Choroid plexus epithelial cell (primary cell): ENCODE measurements at places on chromosomes 16 and 17.

GRCh38 chr16:68367030-68367429 lies 56.2 kb downstream of the PRMT7 start:
- peak; percentile 64 for DNase-seq

GRCh38 chr17:56629531-56630075 lies 36.1 kb downstream of the NOG start:
- peak; percentile 44 for DNase-seq

GRCh38 chr17:81151278-81151677 lies 14.0 kb upstream of the PVALEF start:
- no peak for DNase-seq

DNA sequence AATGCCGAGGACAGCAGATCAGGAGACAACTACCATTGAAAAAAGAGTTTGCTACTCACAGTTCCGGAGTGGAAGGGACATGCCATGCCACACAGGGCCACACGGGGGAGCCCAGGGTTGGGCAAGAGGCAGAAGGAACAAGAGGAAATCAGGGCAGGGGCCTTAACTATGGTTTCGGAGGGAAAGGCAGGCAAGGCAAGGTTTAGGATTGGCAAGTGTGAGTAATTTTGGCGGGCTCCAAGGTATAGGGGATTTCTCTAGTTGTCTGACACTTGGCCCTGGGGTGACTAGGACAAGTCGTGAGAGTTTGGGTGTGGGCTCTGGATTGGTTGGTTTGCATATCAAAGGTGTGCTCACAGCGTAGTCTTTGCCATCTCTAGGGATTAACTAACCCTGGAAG lies 27.0 kb upstream of the NTN1 start:
- peak; percentile 51 for DNase-seq

DNA sequence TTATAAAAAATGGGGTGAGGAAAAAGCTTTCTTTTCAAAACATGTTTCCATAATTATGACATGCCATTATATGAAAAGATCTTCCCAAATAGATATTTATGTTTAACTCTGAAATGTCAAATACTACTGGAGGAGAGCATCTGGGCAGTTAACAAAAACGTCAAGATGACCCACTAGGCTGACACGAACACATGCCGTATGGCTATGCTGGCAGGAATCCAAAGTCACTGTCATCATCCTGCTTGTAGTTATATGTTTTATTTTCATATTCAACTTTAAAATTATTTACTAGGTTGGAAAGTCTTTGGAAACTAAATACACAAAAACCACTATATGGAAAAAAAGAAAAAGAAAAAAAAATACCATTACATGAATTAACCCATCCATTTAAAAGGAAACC lies 27.3 kb downstream of the ANKFY1 start:
- peak; percentile 34 for DNase-seq

DNA sequence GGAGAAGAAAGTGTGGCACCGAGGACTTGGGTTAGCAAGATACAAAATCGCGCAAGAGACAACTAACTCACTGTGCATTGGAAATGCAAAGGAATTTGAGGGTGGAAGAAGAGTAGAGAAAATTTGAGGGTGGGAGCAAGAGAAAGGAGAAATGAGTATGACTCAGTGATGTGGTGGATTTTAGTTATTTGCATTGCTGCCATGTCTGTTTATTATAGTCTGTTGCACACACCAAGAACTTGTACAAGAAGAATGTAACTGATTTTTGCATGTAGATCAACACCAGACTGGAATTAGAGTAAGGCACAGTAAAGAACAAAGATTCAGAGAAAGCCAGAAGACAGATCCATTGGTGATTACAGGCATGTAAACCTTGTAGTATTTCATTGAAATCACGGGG lies 71.6 kb upstream of the SMIM36 start:
- DNase-seq: no peak

DNA sequence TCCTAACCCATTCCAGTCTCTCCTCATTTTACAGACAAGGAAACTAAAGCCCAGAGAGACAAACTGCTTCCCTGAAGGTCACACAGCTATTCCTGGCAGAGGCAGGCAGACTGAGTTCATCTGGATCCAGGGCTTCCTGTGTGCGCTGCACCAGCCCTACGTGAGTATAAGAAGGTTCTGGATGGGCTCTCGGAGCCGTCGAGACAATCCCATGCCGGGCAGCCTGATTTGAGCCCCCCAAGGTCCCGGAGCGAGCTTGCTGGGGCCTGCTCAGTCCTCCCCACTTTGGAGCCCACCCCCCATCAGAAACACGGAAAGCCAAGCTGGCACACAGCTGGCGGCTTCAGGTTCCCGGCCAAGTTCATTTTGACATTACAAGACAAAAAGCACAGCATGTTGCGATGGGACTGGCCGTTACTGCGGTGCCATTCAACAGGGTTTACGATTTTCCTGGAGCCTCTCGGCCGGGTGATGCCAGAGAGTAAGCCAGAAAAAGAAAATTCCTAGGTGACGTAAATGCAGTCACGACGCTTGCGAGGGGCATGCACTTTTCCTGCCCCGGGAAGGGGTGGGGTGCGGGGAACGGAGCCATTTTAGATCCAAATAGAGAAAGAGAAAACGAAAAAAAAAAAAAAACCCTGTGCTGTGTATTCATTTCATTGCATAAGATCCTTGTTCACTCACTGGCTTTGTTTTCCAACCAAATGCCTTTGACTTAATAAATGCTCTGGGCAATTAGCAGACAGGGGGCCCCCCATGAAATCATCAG lies 167.1 kb upstream of the FOXF1 start:
- peak; percentile 63 for DNase-seq

- DNase-seq: peak; percentile 34
Observed at GRCh38 chr17:80260791-80261158, at the start of gene RNF213. Gene RNF213 (plus strand): TSS chr17:80260852. CDS start chr17:80263682, 2,830 bp downstream.

DNA sequence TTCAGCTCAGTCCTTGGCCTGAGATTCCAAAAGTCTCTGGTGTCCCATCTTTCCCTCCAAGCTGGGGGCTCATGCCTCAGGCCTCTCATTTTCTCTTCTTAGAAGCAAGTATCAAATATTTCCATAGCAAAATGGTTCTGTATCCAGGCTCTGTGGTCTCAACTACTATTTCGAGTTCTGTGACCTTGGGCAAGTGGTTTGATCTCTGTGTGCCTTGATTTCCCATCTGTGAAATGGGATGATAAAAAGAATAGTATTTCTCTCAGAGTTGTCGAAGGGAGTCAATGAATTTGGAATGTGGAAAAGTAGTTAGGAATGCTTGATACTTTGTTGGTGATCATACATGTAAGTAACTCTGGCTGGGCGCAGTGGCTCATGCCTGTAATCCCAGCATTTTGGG lies 6.4 kb downstream of the SYT17 start:
- no peak for DNase-seq

DNA sequence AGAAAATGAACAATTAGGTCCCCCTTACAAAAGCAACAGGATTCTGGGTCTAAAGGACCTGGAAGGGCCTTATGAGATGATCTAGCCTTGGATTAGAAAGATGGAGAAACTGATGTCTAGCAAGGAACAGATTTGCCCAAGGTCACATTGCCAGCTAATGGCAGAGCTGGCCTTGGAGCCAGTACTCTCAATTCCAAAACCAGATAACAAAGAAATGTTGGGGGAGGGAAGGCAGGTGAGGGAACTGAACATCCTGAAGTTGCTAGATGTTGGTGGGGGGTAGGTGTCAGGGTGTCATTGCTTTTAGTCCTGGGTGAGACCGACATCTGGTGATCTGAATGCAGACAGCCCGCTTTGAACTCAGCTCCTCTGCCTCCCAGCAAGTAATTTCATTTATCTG lies 11.3 kb upstream of the ZNF423 start:
- no peak for DNase-seq

DNA sequence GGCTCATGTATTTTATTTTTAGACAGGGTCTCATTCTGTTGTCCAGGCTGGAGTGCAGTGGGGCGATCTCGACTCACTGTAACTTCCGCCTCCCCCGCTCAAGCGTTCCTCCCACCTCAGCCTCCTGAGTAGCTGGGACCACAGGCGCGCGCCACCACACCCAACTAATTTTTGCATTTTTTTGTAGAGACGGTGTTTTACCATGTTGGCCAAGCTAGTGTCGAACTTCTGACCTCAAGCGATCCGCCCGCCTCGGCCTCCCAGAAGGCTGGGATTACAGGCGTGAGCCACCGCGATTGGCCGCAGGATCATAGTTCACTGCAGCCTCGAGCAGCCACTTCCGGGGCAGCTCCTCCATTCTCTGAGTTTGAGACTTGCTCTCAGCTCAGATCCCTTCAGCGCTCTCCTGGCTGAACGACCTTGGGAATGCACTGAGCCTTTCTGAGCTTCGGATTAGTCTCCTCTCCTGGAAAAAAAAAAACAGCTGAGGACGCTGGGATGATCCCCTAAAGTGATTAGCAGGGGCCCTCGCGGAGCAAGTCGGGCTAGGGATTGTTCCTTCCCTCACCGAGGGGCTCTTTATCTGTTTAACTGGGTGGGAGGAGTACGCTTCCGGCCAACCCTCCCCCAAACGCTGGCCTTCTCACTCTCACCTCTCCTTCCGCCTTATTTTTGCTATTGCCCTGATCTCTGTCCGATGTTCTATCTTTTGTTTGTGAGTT lies 1.1 kb upstream of the PKMYT1 start:
- DNase-seq: peak; percentile 11

- DNase-seq: no peak
Observed at GRCh38 chr17:79537061-79537460, 73.8 kb downstream of the RBFOX3 start.

DNA sequence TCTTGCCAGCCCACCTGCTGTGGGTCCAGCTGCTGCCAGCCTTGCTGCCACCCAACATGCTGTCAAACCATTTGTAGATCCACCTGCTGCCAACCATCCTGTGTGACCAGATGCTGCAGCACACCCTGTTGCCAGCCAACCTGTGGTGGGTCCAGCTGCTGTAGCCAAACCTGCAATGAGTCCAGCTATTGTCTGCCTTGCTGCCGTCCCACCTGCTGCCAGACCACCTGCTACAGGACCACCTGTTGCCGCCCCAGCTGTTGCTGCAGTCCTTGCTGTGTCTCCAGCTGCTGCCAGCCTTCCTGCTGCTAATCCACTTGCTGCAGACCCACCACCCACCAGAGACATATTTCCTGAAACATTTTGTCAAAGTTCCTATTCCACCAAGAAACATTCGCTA lies 641 bp downstream of the KRTAP9-1 start:
- DNase-seq: no peak

- no peak for DNase-seq
Observed at GRCh38 chr17:41176744-41177387, 1.2 kb downstream of the KRTAP4-2 start.

GRCh38 chr16:87918338-87918737 lies 18.0 kb downstream of the CA5A start:
- no peak for DNase-seq

DNA sequence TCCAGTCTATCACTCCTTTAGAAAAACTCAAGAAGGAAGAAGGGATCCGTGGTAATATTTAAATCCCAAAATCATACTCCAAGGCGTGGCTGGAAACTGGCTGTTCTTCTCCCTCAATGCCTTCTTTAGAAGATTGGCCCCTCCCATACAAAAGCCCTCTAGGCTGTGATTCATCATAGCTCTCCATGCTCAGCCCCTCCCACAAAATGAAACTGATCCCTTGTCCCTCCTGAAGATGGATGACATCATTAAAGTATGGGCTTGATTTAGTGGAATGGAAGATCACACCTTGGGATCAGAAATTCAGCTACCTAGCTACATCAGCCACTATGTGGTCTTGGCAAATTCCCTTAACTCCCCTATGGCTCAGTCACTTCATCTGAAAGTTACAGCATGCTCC lies 4.1 kb downstream of the GRIN2A start:
- no peak for DNase-seq

DNA sequence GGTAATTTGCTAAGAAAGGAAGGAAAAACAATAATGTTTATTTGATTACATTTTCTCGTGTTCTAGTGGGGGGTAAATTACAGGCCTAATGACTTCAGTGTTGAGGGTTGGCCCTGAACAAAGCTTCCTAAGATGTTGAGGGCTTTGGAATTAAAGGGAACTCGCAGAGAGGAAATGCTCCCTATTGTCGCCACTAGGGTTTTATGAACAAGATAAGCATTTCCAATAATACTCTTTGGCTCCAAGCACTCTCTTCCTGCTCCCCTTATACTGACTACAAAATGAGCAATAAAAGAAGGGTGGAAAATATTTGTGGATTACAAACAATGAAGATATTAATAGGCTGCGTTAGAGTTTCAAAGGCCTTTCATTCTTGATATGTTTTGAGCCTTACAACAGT lies 363.6 kb downstream of the HS3ST3B1 start:
- no peak for DNase-seq

DNA sequence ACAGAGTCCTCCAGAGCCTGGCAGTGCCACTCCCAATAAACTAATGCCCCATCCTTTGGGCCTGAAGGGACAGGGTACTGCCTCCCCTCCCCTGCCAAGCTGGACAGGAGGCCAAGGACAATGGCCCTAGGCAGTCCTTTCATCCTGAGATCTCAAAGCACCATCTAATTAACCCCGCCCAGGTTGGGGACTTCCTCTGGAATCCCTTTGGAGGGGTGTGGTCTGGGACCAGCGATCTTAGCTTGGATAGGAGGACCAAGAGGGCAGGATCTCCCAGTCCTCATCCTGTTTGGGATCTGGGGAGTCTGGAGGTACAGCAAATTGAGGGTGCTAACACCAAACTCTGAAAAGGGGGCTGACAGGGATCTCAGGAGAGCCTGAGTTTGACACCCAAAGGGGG lies 18.2 kb upstream of the SP6 start:
- DNase-seq: no peak

GRCh38 chr17:2750721-2751120 lies 1.3 kb upstream of the CCDC92B start:
- DNase-seq: no peak

- DNase-seq: no peak
Observed at GRCh38 chr16:30185683-30186421, 2.5 kb downstream of the CORO1A start.

- no peak for DNase-seq
Observed at GRCh38 chr17:80797741-80798594, 193.7 kb upstream of the CHMP6 start.

- DNase-seq: peak; percentile 88
Observed at GRCh38 chr16:55471448-55472097, 7.4 kb upstream of the MMP2 start.

- DNase-seq: peak; percentile 30
Observed at GRCh38 chr16:53089434-53090285, 34.9 kb downstream of the CHD9 start.

DNA sequence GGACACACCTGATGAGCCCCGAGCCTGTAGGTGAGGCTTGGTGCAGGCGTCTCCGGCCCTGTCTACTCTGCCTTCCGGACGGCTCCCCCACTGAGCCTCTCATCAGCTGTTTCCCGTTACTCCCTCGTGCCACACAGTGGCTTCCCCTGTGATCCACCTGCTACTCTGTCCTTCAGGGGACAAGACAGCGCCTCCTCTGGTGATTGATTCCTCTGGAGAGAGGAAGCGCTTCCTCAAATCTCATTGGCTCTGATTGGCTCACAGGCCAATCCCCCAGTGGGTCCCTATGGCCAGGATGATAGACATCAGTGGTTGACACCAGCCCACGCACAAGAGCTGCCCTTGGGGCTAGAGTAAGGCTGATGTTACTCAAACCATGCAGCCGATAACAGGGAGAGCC lies 24.0 kb downstream of the RNF213 start:
- DNase-seq: no peak
